ENCODE measurements at places on chromosomes 4 and X.

DNA sequence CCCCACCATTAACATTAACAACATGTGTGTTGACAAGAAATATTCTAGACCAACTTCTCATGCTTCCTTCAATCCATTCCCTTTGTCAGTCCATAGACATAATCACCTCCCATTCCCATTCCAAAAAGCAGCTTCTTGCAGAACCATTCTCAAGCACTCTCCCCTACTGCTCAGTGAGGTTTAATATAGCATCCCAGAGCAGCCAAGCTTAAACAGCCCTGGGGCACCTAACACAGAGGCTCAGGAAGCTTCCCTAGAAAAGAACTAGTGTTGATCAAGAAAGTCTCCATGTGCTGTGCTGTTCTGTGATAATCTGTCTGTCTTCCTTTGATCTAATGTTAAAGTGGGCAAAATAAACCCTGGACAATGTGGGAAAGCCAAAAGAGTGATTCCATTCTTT lies 174.2 kb upstream of the NOCT start:
- DNase-seq, result no peak

- DNase-seq, result no peak
Measured at GRCh38 chr4:76279462-76279861, 27.1 kb upstream of the STBD1 start.

GRCh38 chr4:183349673-183350072 lies 27.4 kb upstream of the CLDN24 start:
- DNase-seq, result no peak

- peak; percentile 55 for DNase-seq
Measured at GRCh38 chr4:78671903-78672815, 104.0 kb upstream of the BMP2K start.

DNA sequence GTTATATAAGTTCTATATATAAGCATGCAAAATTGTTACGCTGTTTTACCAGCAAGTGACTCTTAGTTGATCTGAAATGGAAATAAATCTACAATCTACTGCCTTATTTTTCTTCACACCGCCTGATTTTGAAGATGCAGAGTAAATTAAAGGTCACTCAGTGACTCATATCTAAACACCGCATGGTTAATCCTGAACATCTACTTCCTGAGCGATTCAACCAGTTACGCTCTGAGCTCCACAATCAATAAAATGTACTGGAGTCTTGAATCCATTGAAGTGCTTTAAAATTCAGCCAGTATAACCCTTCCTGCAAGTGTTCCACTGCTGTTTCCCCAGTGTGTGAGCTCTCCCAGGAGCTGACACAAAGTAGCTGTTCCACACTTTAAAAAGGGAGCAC lies 192.8 kb downstream of the SLC7A11 start:
- DNase-seq, result no peak

DNA sequence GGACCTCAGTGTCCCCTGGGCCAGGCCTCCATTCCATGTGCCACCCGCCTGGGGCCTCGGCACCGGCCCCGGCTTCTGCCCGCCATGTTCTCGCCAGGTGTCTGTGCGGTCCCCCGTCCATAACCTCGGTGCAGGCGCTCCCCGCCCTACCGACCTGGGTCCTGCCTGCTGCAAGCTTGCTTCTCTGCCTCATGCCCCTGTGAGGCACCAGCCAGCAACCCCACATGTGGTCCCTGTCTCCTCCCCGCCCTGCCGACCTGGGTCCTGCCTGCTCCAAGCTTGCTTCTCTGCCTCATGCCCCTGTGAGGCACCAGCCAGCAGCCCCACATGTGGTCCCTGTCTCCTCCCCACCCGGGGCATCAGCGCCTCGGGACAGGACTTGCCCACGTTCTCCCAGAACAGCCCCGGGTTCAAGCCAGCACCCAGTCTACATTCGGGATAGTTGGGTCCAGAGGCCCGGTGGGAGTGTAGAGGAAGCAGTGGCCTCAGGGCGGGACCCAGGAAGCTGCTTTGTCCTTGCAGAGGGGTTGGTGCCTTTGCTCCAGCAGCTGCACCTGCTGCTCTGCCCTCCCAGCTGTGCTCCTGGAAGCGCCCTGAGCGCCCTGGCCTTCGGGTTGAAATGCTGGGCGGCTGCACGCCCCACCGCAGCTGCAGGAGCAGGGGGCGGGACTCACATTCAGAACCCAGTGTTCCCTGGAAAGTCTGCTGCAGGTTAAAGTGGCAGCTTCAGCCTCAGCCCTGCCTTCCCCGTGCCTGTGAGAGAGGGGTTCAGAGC lies 20.1 kb upstream of the UVSSA start:
- no peak for DNase-seq

DNA sequence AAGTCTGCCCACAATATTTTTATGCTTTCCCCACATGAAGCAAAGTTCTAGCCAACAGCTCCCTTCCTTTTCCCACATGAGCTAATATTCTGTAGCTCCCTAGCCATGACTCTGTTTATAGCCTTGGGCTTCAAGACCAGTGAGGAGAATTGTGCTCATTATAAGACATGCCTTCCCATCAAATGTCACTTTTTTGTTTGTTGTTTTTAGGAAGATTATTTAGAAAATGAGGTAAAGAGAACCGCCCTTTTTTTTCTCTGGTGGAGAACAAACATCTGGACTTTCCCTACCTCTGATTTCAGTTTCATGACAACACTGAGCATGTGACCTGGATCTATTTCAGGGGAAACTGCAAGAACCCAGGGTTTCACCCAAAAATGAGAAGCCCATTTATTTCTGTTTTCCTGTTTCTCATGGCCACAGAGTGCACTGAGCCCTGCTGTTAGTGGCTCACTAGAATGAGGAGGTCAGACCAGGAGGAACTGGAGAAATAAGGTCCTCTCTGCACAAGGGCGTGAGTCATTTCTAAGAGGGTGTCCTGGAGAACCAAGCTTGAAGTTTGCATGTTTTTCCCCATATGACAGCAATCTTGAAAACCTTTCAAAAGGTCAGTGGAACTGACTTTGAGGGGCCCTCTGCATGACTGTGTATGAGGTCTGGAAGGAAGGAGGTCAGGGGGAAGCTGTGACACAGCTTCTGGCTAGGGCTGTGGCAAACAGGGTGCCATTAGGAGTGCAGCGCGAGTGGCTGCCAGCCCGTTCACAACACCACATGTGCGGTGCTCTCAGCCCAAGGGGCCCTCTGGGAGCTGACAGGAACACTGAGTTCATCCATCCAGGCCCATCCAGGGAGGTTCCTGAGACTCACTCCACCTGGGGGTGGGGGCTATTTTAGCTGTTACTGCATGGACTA lies 55.2 kb downstream of the CHST7 start:
- no peak for DNase-seq

DNA sequence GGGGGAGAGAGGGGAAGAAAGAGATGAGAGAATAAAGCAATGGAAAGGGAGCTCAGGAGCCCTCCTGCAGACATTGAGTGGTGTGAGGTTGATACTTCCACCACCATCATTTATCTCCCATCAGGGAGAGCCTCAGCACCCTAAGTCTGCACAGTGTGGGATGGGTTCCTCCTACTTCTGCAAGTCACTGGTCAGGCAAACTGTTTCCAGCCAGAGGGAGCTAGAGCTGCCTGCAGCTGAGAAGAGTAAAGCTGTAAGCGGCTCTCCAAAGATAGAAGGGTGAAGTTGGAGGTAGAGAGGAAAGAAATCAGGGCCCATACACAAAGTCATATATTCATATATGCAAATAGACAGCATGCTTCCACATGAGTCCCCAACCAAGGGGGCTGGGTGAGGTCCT lies 21.9 kb upstream of the ZNF81 start:
- DNase-seq, result no peak

- DNase-seq, result no peak
Measured at GRCh38 chrX:11427453-11428071, 134.3 kb downstream of the AMELX start.

DNA sequence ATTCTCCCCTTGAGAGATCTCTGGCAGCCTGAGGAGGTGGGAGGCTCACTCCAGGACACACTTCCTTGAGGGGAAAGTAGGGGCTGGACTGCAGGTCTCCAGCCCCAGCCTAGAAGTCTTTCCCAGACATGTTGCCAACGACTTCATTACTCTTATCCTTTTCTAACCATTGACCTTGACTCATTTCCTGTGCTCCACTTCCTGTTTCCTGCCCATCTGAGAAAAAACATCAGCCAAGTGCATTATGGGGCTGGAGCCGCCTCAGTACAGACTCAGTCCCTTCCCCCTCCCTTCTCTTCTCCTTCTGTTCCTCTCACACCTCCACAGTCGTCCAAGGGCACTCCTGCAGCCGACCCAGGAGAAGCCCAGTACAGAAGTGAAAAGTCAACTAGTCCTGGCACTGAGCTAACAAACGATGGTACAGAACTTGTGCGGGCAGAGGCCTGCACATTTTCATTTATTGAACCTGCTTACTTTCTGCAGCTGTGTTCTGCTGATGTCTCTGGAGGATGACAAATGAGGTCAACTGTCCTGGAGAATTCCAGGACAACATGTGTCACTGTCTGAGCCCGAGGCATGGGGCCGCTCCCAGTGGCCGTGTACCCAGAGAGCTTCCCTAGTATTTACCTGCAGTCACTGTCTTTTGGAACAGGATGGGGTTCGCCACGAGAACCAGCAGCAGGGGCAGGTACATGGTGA lies 20.1 kb downstream of the GPR143 start:
- DNase-seq, result no peak

GRCh38 chr4:140102421-140102820 lies 51.6 kb downstream of the MAML3 start:
- DNase-seq, result no peak

GRCh38 chr4:44150091-44150576 lies 298.5 kb downstream of the KCTD8 start:
- peak; percentile 64 for DNase-seq

DNA sequence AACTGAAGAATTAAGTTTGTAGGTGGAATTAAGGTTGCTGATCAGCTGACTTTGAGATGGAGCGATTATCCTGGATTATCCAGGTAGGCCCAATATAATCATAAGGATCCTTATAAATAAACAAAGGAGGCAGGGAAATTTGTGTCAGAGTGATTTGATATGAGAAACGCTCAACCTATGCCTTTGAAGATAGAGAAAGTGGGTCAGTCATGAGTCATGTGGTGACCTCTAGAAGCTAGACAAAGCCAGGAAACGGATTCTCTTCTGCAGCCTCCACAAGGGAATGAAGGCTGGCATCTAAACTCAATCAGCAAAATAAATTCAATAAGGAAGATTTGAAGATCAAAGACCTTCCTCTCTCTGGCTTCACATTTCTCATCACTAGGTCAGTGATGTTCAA lies 41.5 kb upstream of the SMIM10 start:
- DNase-seq, result peak; percentile 27

DNA sequence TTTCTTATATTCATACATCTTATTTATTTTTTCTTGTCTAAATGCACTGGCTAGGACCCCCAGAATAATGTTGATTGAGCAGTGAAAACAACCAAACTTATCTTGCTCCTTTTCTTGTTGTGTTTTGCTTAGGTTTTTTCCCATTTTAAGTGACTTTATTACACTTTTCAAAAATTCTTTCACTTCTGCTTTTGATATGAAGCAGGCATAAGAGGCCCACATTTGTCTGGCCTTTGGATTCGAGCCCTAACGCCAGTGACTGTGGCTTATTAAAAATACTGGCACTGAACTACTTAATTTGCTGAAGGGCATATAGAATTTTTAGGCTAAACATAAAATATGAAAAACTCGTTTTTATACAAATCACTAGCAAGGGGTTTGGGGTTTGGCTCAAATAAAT lies 197.0 kb downstream of the ASB9 start:
- no peak for DNase-seq

DNA sequence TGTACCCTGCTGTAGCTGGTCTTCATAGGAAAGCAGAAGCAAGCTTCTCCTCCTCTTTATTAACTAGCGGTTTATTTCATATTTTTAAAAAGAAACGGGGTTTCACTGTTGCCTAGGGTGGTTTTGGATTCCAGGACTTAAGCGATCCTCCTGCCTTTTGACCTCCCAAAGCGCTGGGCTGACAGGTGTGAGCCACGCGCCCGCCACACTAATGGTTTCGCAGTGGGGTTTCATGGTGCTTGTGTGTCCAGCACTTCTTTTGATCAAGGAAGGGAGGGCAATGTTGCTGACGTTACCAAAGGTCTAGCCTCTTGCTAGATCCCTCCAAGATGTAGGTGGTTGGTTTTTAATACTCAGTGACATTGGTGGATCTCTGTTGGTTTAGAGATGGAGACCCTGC lies 1.4 kb downstream of the MAEA start:
- no peak for DNase-seq

DNA sequence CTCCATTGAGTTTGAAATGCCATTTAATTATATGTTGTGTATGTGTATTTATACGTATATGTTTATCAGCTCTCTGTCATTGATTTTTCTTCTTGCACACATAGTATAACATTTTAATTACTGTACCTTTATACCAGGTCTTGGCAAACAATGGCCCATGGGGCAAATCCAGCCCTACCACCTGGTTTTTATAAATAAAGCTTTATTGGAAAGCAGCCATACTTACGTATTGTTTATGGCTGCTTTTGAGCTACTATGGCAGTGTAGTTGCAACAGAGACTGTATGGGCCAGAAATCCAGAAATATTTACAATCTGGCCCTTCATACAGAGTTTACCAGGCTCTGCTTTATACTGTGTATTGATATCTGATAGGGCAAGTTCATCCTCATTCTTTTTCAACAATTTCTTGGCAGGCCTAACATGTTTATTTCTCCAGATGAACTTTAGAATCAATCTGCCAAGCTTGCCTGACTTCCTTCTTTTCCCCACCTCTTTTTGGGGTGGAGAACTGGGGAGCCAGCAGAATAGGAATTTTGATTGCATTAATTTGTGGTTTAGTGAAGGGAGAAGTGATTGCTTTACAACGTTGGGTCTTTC lies 15.8 kb downstream of the DCUN1D4 start:
- DNase-seq, result no peak

- no peak for DNase-seq
Measured at GRCh38 chr4:148273501-148273986, 168.7 kb downstream of the NR3C2 start.

DNA sequence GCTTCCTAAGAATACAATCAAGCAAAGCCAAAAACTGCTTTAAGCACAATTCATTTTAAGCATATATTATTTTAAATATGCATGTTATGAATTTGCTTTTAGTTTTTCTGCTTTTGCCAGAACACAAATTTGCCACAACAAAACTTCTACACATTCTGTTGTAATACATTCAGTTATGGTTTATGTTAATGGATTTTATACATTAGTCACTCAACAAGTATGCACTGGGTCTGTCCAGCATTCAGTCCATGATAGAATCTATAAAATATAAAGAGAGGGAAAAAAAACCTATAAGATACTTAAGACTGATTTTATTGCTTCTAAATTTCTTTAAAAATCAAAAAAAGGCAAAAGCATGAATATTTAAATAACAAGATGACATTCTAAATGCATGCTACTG lies 22.2 kb downstream of the IQCM start:
- DNase-seq, result no peak
